ENCODE measurements at places on chromosomes 7 and 10.

DNA sequence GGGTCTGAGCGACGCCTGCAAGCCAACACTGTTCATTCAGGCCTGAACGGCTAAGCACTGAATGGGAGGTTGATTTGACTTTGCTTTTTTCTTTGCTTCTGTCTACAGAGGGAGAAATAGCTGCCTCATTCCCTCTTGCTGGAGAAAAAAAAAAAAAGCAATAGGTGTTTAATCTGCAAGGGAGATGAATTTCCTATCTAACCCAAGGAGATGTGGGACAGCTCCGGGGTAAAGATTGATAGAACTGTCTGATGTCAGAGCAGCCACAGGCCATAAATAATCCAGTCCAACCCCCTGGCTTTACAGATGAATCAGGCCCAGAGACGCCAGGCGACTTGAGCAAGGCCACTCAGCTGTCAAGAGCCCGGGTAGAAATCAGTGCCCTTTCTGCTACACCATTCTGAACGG is 168.0 kb downstream of the ARHGAP12 start:
- DNase-seq = no peak

DNA sequence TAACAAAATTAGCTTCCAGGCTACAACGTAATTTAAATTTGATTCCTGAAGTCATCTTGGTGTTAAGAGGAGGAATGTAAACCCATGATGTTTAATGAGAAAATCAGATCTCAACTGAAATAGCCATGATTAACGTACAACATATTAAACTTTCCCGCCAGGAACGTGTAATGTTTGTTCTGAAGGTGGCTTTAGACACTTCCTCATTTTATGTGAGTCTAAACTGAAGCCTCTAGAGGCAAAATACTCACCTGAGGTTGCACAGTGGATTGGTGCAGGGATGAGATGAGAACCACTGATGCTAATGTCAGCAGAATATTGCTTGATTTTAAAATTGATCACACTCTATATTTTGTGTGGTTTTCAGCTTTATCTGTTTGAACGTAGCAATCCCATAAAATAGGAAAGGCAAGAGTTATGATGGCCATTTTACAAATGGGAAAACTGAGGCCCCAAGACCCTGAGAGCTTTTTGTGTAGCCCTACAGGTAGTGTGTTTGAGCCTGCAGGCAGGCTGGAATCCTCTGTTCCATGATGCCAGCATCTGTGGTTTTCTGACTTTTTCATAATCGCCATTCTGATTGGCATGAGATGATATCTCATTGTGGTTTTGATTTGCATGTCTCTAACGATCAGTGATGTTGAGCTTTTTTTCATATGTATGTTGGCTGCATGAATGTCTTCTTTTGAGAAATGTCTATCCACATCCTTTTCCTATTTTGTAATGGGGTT is 243.7 kb upstream of the BMPER start:
- no peak for DNase-seq

GRCh38 chr7:151010307-151011096 is 13.8 kb downstream of the ATG9B start:
- DNase-seq = no peak

GRCh38 chr10:3570131-3570729 is 214.8 kb downstream of the KLF6 start:
- no peak for DNase-seq

DNA sequence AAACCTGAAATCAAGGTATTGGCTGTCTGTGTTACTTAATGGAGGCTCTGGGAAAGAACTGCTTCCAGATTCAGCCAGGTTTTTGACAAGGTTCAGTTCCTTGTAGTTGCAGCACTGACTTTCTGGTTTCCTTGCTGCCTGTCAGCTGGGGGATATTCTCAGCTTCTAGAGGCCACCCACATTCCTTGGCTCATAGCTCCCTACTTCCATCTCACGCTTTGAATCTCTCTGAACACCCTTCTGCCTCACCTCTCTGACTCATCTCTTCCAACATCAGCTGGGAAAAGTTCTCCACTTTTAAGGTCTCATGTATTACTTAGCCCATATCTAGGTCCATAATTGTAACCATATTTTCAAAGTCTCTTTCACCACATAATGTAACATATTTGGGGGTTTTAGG is 22.9 kb upstream of the GPR22 start:
- no peak for DNase-seq

GRCh38 chr10:13911821-13912520 is 325.2 kb downstream of the PRPF18 start:
- no peak for DNase-seq

- no peak for DNase-seq
Measured at GRCh38 chr7:134750083-134751062, 29.1 kb upstream of the CALD1 start.

DNA sequence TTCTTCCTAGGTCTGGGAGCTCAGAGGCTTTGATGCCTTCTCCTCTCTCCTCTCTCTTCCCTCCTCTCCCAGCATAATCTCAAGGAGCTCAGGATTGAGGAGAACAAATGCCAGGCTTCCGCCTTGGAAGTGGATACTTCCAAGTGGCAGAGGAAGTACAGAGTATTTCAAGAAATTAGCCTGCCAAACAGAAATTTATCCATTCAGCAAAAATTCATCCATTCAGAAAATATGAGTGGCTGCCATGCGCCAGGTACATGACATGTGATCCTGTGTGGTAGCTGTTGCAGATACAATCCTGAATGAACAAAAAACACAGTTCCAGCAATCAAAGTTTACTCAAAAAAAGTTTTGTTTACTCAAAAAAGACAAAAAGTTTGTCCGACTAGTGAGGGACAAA is 18.4 kb downstream of the NOLC1 start:
- DNase-seq = no peak

- DNase-seq = no peak
Measured at GRCh38 chr7:38211940-38212339, 33.9 kb downstream of the STARD3NL start.

- DNase-seq = no peak
Measured at GRCh38 chr7:34757570-34758110, 99.6 kb downstream of the NPSR1 start.

DNA sequence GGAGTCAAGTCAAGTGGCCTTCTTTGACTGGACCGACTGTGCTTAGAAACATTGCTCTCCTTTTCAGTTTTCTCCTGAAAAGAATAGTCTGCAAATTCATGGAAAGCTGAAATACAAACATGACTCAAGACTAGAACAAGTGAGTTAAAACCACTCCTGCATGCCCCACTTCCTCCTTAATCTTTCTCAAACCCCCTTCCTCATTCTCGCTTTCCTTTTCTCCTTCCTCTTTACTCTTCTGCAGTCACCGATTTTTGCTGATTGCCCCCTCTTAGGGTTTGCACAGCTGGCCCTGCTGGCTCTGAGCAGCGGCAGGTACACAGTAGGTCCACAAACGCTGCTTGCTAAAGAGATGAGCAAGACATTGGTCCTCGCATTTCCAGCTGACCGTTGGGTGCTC is 34.8 kb upstream of the MKI67 start:
- no peak for DNase-seq

DNA sequence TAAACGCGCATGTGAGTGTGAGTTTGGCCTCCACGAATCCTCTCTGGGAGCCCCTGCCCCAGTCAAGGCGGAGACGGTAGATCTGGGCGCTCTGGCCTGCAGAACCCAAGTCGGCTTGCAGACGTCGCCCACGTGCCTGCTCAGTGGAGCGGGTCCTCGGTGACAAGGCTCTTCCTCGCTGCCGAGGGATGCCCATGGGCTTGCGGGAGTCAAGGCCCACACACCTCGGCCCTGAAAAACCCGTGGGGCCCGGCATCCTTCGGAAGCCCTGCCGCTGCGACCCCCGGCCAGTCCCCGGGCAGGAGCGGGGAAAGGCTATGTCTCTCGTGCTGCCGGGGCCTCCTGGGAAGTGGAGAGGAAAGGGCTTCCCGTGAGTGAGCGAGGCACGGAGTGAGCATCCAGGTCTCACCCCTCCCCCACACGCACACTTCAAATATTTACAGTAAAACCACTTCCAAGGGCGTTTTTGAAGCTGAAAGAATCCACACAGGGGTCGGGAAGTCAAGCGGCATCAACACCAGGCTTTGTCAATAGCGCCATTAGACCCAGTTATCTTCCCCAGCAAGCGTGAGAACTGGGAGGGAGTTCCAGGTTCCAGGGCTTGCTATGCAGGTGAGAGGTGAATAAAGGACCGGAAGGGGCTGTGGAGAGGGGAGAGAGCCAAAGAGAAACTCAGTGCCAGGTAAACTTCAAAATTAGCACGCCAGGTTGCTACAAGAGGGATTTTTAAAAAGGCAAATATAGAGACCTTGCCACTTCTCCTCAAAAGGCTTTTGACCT is 1.1 kb upstream of the MNX1 start:
- DNase-seq = no peak

DNA sequence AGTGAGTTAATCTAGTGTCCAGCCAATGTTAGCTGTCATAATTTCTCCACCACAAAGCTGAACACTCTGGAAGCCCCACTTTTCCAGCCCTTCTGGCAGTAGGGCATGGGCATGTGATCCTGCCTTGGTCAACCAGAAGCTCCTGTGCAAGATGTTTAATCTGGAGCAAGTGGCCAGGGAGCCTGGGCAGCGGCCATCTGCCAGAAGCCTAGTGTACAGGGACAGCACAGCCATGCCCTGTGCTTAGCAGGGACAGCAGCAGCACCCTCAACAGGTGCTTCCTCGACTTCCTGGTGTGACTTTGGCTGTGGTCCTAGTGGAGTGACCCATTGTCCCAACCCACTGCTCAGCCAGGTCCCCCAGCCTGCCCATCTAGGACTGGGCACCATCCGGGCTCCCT is 10.3 kb downstream of the RBP3 start:
- no peak for DNase-seq

DNA sequence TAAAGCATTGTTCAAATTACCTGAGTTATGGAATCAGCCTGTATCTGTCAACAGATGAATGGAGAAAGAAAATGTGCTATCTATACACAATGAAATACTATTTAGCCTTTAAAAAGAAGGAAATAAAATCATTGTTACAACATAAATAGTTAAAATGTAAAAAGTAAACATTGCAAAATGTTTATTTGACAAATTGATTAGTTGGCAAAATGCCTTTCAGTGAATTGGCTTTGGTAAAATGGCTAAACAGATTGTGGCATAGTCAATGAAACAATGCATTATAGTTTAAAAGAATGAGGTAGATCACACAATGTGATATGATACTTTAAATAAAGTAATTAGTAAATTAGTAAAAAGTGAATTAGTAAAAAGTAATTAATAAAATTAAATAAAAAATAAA is 204.8 kb upstream of the MAGI2 start:
- DNase-seq = no peak

GRCh38 chr10:112275512-112276245 is 7.5 kb upstream of the TECTB start:
- no peak for DNase-seq

- DNase-seq = no peak
Measured at GRCh38 chr7:27254625-27255024, 12.0 kb downstream of the EVX1 start.

DNA sequence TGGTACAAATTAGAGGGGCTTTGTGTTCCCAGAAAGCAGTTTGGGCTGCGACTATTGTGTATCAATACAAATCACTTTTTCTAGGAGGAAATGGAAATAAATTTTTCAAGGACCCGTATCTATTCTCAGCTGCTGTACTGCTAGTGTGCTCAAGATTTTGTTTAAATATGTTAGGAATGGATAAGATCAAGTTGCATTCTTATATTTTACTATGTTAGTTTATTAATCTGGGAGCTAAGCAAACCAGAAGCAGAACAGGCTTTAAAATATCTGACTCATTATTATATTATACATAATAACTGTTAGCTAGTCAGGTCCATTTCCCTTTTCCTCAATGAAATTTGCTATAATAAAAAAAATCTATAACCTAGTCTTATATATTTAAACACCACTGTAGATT is 11.1 kb upstream of the GLCCI1 start:
- no peak for DNase-seq

- no peak for DNase-seq
Measured at GRCh38 chr7:93133005-93133404, 15.2 kb downstream of the SAMD9L start.

DNA sequence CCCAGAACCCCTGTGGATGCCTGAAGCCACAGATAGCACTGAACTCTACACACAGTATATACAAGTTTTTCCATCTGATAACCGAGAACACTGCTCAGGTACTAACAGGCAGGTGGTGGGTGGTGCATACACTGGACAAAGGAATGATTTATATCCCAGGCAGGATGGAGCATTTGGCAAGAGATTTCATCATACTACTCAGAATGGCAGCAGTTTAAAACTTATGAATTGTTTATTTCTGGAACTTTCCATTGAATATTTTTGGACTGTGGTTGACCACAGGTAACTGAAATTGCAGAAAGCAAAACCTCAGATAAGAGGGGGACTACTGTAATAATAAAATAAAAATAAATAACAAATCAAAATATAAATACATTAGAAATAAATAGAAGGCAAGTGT is 10.9 kb upstream of the KCNMA1 start:
- DNase-seq = no peak

DNA sequence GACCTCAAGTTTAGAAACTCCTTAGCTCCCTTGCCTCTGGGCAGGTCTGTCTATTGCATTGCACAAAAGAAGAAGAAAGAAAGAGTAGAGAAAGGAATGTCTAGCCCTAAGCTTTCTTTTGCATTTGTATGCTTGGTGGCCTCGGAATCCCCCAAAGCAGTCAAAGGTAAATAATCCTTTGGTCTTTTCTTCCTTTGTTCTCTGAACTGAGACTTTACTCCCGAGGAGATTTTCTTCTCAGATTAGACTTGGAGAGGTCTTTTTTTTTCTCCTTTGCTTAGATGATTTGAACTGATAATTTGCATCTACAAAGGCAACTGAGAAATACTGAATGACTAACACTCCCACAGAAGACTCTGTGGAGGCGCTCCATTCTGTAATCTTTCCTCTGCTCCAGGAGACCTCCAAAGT is 93.2 kb downstream of the AKR1D1 start:
- no peak for DNase-seq

- peak; percentile 56 for DNase-seq
Measured at GRCh38 chr10:78336402-78336791, 302.7 kb downstream of the RPS24 start.

DNA sequence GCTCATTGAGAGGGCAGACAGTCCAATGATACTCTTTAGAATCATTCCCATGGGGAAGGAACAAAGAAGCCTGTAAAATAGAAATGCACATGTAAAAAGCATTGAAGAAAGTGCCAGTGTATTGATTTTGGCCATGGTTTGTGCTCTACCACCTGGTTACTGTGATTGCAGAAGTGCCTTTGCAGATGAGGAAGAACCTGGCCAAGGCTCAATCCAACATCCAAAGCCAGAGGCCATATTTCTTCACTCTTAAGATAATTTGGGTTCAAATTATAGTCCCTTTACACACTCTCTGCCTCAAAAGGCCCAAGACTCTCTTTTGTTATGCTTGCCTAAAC is 122.1 kb downstream of the EGFR start:
- DNase-seq = no peak

DNA sequence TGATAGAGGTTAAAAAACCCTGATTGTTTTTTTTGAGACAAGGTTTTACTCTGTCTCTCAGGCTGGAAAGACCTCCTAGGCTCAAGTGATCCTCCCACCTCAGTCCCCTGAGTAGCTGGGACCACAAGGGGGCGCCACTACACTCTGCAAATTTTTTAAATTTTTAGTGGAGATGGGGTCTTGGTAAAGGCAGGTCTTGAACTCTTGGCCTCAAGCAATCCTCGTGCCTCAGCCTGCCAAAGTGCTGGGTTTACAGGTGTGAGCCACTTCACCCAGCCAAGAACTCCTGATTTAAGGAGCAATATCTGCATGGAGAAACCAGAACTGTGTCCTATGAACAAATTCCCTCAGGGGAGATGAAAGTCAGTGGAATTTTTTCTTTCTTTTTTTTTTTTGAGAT is 7.3 kb upstream of the KLHDC10 start:
- DNase-seq = no peak
